ENCODE measurements at places on chromosomes 11 and 22. TPM values are rescaled to one million over a fixed set of nuclear protein-coding genes. Genes with fewer than 3 reads are reported as not detected.

ABCG4 gene
- total RNA-seq = 2.4 TPM

HTR3B gene
- not detected for total RNA-seq

SLC17A6 gene
- 170 TPM for total RNA-seq

TBX10 gene
- total RNA-seq = not detected

RBM4B gene
- 61.2 TPM for total RNA-seq

C22orf23 gene
- 0.64 TPM for total RNA-seq

OSBPL5 gene
- total RNA-seq = 115 TPM

PPFIBP2 gene
- total RNA-seq = 1.5 TPM

CHORDC1 gene
- total RNA-seq = 49.2 TPM

SCGB1C1 gene
- not detected for total RNA-seq

SMIM35 gene
- total RNA-seq = not detected

CCDC73 gene
- not detected for total RNA-seq

TMPRSS6 gene
- 0.12 TPM for total RNA-seq

KRTAP5-9 gene
- total RNA-seq = 0.76 TPM

All from glutamatergic neuron (in vitro differentiated cells).